NCI-H526 treated with DMSO at 0.1 percent for 48 hours (cell line): ENCODE measurements at places on chromosomes 12 and 14.
A peak's percentile ranks its signal among the peaks of the same experiment; 100 is the strongest.

- no peak for DNase-seq
Measured at GRCh38 chr12:108575199-108575912, 13.0 kb downstream of the ISCU start.

DNA sequence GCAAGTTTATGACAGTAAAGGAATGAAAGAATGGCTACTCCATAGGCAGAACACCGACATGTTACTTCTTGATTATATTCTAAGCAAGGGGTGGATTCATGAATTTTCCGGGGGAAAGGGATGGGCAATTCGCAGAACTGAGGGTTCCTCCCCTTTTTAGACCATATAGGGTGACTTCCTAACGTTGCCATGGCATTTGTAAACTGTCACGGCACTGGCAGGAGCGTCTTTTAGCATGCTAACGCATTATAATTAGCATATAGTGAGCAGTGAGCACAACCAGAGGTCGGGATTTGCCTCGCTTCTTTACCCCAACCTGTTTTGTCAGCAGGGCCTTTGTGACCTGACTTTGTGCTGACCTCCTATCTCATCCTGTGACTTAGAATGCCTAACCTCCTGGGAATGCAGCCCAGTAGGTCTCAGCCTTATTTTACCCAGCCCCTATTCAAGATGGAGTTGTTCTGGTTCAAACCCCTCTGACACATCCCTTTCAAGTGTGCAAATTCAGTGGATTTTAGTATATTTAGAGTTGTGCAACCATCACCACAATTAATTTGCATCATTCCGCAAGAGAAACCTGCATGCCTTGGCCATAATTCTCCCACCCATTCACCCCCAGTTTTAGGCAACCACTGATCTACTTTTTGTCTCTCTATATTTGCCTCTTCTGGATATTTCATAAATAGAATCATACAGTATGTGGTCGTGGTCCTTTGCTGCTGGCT lies 27.4 kb downstream of the PALS1 start:
- DNase-seq = no peak

- DNase-seq = no peak
Measured at GRCh38 chr14:95185033-95185766, 27.9 kb upstream of the DICER1 start.

DNA sequence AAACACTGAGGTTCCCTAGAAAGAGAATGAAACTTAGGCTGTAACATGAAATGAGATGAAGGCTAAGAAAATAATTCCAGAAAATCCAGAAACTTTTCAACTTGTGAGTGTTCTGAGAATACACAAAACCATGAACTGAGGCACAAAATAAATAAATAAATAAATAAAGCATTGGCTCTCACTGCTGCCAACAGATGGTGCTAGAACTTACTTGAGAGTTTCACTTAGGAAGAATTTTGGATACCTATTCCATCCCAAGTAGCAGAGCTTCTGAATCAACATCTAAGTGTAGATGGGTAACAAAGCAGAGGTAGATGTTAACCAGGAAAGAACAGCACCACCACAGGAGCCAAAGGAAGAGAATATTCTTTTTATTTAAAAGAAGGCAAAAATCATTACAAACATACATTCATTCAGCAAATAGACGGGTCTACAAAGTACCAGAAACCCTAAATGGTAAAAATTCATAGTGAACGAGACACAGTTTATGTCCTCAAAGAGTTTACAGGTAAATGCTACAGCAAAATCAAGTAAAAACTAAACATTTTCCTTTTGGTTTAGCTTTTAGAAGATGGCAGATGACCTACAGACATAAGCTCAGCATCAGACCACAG lies 16.7 kb downstream of the EPS8 start:
- peak; percentile 30 for DNase-seq

DNA sequence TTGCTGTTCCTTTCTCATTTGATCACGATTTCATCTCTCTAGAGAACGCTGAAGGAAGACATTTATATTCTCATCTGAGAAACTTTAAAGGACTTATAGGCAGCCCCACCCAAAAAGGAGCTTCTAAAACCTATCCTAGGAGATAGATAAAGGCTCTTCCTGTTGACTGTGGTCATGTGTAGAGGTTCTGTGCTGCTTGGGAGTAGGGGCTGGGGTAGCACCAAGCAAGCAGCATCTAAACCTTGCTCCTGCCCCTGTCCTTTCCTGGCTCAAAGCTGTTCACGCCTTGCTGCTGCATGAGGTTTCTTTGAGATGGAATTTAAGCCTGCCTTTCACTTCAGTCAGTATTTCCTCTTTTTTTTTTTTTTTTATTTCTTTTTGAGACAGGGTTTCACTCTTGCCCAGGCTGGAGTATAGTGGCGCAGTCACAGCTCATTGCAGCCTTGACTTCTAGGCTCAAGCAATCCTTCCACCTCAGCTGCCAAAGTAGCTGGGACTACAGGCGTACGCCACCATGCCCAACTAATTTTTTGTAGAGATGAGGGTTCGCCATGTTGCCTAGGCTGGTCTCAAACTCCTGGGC lies 41.4 kb downstream of the RAB35 start:
- DNase-seq = no peak

GRCh38 chr14:99213527-99213971 lies 58.4 kb downstream of the BCL11B start:
- no peak for DNase-seq

- no peak for DNase-seq
Measured at GRCh38 chr12:126734710-126735109, 1532.3 kb upstream of the TMEM132C start.

GRCh38 chr14:93280743-93281142 lies 52.1 kb downstream of the BTBD7 start:
- DNase-seq = no peak

DNA sequence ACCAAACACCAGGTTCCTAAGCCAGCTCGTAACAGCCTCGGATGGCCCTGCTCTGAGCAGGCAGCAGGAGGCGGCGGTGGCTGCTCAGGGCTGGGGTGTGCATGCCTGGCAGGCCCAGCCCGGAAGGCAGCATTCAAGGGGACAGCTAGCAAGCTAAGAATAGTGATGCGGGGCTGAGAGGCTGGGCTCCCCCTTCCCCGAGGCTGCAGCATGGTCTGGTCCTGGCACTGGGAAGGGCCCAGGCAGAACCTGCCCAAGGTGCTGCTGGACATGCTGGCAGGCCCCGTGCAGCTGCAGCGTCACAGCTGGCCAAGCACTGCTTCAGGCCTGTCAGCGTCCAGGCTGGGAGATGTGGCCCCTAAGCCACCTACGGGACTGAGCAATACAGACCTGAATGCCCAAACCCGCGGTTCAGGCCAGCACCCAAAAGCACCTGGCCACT lies 26.4 kb upstream of the NUDT14 start:
- no peak for DNase-seq

GRCh38 chr12:26271889-26272492 lies 76.6 kb downstream of the SSPN start:
- DNase-seq = no peak

- no peak for DNase-seq
Measured at GRCh38 chr14:104731320-104732294, 7.6 kb downstream of the ADSS1 start.

DNA sequence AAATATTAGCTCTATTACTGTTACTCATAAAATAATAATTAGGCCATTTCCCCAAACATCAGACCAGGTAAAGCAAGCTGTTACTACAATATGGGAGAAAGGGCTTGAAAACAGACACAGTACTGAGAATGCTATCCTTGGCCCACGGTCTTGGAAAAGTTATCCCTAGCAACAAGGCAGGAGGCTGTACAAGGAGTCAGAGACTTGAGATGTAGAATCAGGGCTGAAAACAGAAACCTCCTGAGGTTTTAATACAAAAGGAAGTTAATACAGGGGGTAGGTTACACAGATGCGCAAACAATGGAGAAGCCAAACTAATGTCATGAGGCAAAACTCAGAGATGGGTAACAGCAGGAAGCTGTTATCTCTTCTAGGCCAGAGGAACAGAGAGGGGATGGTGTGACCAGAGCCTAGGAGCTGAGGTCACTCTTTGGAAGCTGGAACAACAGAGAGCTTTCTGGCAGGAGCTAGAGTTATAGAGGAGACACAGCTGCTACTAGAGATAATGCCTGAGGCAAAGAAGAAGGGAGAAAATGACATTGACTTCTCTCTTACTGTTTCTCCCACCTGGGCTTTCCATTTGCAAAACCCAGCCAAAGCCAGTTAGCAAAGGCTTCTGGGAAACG lies 248.8 kb downstream of the SUDS3 start:
- DNase-seq = no peak

DNA sequence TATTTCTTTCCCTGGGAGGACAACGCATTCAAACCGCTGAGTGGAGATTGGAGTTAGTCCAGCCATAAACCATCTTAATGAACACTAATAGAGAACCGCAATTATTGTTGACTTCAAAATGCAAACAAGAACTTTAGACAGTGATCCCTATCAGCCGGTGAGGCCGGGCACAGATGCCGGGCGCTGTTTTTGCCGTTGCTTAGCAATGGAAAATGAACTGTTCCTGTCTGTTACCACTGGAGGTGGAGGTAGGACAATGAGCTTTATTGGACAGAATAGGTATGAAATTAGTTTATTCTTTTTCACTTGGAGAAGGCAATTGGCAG lies 216.8 kb downstream of the TTC8 start:
- DNase-seq = peak; percentile 55

DNA sequence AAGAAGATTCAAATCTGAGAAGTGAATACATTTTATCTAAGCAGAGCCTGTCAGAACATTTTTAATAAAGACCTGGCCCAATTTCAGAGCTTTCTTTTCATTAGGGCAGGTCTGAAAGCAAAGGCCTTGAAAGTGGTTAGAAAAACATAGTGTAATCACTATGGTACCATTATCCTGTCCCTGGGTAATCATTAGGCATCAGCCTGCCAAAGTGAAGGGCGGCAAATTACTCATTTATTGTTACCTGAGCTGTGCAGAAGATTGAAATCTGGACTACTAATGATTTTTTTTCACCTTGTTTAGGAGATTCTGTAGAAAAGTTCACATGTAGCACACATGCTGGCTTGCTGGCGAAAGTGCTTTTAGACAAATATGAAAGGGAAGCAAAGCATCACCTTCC lies 92.6 kb upstream of the PRKD1 start:
- no peak for DNase-seq

GRCh38 chr12:27900920-27901879 lies 71.3 kb downstream of the PTHLH start:
- no peak for DNase-seq

DNA sequence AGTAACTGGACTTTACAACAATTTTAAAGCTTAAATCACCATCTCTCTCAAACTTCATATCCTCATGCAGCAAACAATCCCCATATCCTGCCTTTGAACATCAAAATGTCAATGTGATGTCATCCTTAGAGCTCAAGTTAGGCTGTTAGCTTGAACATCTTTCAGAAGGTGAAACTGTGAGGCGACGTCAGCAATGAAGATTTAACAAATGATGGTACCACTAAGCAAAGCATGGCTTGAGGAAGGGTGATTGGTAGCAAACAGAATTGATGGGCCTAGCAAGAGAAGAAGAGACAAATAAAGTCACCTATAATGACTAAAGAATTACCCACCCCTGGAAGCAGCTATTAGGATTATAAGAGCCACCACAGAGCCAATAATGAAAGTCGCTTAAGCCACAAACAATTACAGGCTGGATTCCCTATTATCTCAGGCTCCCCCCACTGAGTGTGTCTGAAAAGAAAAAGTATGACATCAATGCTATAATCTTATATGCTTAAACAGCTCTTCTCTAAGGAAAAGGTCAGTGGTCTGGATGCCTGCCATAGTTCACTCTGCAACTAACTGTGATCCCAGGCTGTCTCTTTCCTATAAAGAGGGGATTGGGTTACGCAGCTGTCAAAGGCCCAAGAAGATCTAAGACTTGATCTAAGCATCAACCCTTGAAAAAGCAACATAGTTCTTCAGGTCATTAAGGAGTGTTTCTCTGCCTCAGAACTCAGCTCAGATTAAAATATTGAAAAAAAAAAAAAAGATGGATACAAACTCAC lies 18.1 kb downstream of the EGLN3 start:
- DNase-seq = no peak

DNA sequence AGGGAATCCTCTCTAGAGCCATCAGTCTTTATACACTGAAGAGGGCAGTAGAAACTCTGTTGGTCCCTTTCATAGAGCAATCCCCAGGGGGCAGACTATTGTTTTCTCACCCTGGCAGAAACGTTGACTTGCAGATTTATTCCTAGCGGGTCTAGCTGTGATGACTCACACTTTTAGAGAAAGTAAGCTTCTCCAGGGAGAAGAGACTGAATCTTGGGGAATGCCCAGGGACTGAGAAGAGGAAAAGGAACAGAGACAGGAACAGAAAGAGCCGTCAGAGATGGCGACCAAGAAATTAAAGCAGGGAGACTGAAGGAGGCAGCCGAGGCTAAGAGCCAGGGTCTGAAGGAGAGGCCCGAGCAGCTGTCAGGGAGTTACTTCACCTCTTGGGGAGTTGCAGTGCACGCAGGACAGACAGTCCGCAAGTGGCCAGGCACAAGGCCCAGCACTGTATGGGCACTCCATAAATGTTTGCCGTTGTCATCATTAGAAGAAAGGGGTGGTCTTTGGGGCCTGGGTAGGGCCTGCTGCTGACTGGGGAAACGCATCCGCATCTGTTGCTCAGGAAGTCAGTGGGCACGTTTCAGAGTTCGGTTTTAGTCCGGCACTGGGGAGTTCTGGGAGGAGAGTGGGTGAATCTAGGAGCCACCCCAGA lies 13.0 kb downstream of the PLEKHG6 start:
- peak; percentile 73 for DNase-seq

DNA sequence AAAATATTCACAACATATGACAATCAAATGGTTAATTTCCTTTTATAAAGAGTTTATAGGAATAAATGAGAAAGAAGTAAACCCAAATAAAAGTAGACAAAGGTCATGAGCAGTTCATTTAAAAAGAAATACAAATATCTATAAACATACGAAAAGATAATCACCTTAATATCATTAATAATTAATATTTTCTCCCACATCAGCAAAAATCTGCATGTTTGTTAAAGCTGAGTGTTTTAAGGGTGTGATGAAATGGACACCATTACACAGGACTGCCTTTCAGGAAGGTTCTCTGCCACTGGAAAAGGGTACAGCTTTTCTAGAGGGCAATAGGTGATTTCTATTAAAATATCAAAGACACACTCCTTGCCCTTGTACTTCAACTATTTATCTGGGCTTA lies 14.7 kb upstream of the DHRS4 start:
- DNase-seq = no peak

GRCh38 chr14:72782817-72783216 lies 111.1 kb downstream of the DPF3 start:
- no peak for DNase-seq
